Midbrain (tissue), 1 donor: ENCODE measurements at places on chromosomes 3 and 15.

DNA sequence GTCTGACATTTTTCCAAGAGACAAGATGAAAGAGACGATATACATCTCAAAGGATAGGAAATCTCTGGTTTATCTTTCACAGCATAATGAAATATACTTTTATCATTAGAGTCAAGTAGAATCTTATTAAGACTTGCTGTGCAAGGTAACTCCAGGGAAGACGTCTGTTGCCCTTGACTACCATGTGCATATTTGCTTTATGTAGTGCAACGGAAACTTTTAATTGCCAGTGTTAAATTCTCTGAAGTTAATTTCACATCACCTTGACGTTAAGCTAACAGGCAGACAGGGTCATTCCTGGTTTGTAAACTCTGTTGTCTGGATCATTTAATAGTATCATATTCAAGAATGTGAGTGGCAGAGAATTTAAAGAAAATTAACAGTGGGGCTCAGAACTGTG lies 82.8 kb downstream of the LRTM1 start:
- no peak for DNase-seq

- DNase-seq, result no peak
These were observed 339.6 kb upstream of the ARL6 start for GRCh38 chr3:97425002-97425401.

GRCh38 chr15:78915341-78916087 lies 29.3 kb downstream of the CTSH start:
- peak; percentile 37 for DNase-seq

DNA sequence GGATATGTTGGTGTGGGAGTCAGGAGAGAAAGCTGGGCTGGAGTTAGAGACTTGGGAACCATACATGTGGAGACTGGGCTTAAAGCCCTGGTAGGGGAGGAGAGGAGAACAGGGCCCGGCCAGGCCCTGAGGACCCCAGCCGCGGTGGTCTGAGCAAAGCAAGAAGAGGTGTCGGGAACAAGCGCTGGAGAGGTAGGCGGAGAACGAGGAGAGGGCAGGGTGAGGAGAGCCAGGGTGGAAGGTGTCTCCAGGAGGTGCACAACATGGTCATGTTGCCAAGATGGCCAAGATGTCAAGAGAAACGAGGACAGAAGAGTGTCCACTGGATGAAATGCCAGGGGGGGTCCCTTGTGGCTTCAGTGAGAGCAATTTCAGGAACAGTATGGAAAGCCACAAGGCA lies 5.5 kb downstream of the CHAC1 start:
- DNase-seq, result no peak

DNA sequence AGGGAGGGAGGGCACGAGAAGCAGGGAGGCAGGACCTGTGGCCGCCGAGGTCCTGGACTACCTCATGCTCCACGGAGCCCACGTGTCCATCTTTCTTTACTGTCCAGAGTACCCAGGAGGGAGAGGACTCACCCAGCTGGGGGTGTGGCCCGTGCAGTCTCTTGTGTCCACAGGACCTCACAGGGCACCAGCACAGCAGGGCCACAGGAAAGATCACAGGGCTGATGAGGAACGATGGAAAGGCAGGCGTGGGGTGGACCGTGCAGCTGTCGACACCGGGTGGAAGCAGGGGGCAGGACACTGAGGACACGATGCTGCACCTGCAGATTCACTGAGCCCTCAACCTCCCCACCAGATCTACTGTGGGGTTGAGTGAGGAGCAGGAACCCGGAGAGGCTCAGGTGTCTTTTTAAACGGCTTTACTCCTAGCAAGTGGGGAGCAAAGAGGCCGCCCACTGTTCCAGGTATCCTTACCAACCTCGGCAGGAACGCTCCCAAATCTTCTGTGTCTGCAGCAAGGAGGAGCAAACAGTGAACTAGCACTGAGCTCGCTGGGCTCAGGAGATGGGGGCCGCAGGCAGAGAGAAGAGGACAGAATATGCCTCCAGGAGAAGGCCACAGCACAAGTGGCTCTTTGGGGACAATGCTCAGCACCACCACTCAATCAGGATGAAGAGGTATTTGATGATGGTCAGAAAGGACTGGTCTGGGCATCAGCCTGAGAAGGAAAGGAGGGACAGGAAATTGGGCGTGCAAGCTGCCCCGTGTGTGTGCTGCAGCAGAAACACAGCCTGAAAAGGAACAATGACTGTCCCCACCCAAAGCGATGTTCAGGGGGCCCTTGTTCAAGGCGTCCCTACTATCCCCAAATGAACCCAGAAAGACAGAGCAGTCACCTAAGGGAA lies 198.8 kb downstream of the XXYLT1 start:
- no peak for DNase-seq

- no peak for DNase-seq
These were observed 166.8 kb upstream of the CBLB start for GRCh38 chr3:106035619-106036018.

GRCh38 chr3:105505170-105505569 lies 138.5 kb downstream of the ALCAM start:
- DNase-seq, result no peak

DNA sequence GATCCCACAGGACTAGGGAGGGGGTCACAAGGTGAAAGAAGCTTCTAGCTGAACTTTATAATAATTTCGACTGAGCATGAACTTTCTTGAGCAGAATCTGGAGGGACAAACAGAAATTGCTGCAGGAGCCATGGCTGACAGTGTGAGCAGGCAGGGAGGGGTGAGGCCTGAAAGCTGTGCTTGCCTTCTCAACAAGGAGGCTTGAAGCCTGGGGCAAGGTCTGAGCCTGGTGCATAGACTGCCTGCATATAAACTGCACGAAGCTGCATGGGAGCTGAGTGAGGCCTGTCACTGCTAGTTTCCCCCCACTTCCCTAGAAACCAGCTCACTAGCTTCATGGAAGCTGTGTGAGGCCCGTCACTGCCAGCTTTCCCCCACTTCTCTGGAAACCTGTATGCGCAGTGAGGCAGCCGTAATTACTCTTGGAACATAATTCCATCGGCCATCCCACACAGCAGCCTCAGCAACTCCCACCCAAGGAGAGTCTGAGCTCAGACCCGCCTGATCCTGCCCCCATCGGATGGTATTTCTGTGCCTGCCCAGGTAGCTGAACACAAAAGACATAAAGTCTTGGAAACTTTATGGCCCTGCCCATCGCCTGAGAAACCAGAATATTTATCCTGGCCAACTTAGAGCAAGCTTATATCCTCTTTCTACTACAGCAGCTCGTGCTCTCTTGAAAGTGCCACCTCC lies 136.5 kb downstream of the PLCH1 start:
- DNase-seq, result no peak
